ENCODE measurements at places on chromosomes 16 and 17. TPM values are rescaled to one million over a fixed set of nuclear protein-coding genes. Genes with fewer than 3 reads are reported as not detected.

Gene C17orf113
- 0.70 TPM for total RNA-seq

Gene CACNG1
- total RNA-seq: 0.21 TPM

Gene FAM20A
- not detected for total RNA-seq

Gene OR3A3
- total RNA-seq: not detected

Gene MT1M
- total RNA-seq: 0.32 TPM

Gene PARD6A
- total RNA-seq: 2.2 TPM

Gene TMEM106A
- total RNA-seq: 0.84 TPM

Gene SULT1A2
- total RNA-seq: 0.12 TPM

Gene TNP2
- total RNA-seq: not detected

Gene RAB11FIP4
- 1.7 TPM for total RNA-seq

Gene GPR179
- 0.03 TPM for total RNA-seq

Gene KRTAP1-5
- total RNA-seq: not detected

Gene METTL16
- 31.1 TPM for total RNA-seq

Gene ASPHD1
- total RNA-seq: 23.3 TPM

Gene TOX3
- total RNA-seq: 0.15 TPM

Gene OR1A1
- total RNA-seq: not detected

Gene HS3ST3A1
- 0.31 TPM for total RNA-seq

Gene STAC2
- total RNA-seq: 4.7 TPM

Gene CLTC
- 173 TPM for total RNA-seq

Gene ABCC6
- total RNA-seq: 0.99 TPM

Gene DHRS7C
- not detected for total RNA-seq

Gene RILP
- 16.9 TPM for total RNA-seq

Gene TBC1D3H
- total RNA-seq: not detected

Gene ABR
- total RNA-seq: 131 TPM

Gene ZNF48
- 12.3 TPM for total RNA-seq

Gene SDR42E2
- not detected for total RNA-seq

Gene PRR15L
- 3.1 TPM for total RNA-seq

All from A549 treated with Hydrocortisone at 1 μM for 4 hours (cell line).